ENCODE measurements at places on chromosomes 7 and 10.

DNA sequence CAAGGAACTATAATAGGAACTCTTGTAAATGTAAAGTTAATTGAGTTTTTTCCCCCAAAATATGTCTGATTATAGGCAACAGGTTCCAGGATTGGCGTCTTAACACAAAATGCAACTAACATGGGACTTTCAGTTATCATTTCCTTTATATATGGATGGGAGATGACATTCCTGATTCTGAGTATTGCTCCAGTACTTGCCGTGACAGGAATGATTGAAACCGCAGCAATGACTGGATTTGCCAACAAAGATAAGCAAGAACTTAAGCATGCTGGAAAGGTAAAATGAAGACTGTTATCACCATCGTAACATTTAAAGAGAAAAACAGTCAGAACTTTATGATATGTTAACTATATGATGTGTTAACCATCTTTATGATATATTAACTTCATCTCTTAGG, 63.7 kb downstream of the SP8 start:
- no peak for DNase-seq

DNA sequence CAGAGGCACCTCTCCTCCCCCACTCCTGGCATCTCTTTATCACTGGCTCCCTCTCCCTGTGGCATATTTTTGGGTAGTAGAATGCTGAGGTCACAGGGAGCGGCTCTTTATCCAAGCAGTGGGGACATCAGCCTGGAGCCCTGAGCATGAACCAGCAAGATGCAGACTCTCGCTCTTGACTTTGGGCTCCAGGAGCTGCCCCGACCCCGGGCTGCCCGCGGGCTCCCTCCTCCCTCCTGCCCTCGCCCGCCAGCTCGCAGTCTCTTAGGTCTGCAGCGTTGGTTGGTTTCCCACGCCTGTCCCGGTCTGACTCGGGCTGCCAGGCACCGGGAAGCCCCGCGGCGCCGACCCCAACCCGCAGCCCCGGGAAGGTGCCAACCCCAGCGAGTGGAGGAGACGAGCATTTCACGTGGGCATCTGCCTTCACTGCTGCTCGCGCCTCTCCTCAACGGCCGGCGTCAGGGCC, 1.3 kb downstream of the INSYN2A start:
- no peak for DNase-seq

- DNase-seq: no peak
These were observed 12.6 kb upstream of the CNPY1 start for GRCh38 chr7:155558961-155559360.

GRCh38 chr10:21292763-21293517, 232.5 kb downstream of the SKIDA1 start:
- DNase-seq: peak; percentile 82

DNA sequence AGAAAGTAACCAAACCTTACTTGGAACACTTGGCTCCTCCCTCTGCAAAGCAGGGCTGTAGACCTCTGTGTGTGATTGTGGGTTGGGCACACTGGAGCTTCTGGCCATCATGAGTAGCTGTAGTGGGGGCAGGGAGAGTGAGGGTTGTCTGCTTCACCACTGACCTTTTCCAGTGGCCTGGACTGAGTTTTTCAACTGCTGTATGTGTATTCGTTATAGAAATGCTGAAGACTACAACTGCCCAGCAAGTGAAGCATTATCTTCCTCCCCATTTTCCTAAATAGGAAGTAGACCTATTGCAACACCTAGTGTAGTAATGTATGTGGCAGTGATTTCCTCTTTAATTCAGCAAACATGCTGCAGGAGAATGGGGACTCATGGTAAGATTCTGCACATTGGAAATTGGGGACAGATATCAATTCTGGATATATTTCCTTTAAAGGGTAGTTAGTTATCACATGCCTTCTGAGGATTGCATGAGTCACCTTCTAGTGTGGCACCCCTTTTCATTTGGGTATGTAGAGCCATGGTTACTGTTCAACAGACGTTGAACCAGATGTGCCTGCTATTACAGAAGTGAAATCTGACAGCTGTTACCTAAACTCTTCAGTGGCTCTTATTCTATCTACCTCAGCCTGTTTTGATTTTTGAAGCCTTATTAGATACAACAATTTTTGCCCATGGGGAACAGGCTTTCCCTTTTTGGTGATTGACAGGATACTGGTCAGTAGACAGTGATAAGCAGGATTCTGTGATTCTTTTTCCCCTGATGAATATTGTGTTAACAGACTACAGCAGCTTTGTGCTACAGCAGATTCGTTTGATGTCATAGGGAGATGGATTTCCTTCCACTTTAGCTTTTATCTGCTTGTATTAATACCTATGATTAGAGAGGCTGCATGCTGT, 130.9 kb downstream of the SND1 start:
- DNase-seq: no peak

DNA sequence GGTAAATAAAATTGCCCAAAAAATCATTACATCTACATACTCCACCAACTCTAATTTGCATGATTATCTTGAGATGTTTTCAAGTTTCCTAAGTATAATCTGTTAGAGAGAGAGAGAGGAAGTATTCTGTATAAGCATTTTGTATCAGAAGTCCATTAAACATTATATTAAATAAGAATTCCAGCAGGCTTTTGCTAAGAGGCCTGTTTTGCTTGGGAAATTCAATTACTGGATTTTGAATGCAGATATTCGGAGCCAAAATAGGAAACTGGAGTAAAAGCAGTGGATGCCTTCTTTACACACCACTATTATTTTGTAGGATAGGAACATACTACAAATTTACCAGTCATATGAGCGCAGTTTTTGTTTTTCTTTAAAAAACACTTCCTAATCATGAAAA, 727.8 kb downstream of the CNTNAP2 start:
- DNase-seq: no peak

DNA sequence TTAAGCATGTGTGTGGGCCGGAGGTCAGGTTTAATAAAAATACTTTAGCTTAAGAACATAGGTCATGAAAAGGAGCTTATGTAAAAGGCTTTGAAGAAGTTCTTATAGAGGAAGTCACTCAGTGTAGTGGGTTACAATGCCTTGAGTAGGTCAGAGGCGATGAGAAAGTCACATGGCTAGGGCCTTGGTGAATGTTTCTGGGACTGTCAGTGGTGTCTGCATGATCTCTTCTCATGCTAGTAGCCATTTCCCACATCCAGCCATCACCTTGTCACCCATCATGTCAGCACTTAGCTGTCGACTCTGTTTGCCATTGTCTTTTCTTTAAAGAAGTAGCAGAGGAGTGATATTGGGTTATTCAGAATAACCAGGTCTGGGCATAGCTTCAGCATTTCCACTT, 236.6 kb downstream of the CDK14 start:
- DNase-seq: no peak

DNA sequence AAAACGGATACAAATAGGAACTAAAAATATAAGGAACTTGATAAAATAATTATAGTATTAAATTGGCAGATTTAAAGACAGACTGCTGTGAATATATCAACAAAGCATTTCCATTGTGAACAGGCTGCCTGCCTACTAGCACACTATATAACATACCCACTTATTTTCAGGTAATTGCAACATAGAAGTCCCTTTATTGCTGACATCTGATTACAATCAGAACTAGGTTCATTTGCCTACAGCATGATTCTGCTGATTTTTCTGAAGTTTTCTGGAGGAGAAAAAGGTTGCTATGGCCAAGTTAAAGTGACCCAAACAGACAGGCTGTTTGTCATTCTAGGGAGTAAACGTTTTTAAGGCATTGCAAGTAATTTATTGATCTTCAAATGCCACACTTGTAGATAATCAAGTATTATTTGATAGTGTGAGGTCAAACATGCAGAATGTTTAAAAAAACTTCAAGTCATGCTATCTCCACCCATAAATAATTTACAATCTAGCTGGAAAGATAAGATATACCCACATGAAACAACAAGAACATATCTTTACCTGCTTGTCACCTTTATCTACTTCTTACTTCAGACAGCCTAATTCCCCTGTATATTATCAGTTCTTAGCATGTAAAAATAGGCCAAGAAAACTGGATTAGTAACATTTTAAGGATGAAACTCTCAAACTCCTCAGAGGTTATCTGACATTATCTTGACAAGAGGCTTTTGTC, 40.5 kb downstream of the MTPN start:
- DNase-seq: no peak

DNA sequence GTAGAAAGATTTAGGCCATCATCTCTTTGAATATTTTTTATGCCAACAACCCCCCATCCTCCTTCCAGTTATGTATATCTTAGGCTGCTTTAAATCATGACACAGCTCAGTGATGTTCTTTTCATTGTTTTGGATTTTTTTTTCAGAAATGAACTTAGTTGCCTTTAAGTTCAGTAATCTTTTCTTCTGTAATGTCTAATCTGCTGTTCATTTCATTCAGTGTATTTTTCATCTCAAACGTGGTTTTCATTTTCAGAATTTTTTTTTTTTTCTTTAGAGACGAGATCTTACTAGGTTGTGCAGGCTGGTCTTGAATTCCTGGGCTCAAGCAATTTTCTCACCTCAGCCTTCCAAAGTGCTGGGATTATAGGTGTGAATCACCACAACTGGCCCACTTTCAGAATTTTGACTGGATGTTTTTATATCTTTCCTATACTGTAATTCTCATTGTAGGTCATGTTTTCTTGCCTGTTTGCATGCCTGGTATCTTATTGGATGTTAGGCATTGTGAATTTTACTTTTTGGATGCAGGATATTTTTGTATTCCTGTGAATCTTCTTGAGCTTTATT, 8.1 kb downstream of the ZNF487 start:
- no peak for DNase-seq

DNA sequence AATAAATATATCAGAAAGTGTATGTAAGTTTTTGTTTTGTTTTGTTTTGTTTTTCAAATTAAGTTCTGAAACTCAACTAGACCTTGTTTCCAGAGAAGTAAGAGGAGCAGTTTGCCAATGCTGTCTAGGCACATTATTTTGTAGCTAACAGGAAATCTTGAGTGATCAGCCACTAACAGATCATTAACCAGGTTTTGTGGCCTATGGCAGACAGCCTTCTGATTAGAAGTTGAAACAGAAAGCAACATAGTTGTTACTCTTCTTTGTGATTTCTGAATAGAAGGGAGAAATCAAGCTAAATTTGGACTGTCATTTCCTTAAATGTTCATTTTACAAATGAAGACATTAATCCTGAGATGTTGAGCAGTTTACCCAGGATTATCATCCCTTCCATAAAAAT, 142.6 kb downstream of the PLXDC2 start:
- DNase-seq: no peak

DNA sequence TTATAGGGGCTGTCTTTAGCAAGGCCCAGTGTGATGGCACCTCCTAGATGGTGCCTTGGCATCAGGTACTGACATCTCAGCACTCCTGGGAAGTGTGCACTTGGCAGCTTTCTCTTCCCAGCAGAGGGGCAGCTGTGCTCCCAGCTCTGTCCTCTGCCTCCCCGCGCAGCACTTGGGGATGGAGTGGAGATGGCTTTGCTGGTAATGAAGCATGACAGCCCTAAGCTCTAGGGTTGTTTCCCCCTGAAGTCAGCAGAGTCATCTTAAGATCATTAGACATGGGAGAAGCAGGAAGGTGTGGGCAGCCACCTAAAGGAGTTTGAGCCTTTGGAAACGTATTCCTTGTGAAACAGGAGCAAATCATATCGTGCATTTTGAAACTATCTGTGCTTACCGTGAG, 46.7 kb downstream of the HTRA1 start:
- no peak for DNase-seq

- DNase-seq: no peak
These were observed 31.6 kb upstream of the ZNF746 start for GRCh38 chr7:149529136-149529718.

- no peak for DNase-seq
These were observed 12.6 kb upstream of the WDFY4 start for GRCh38 chr10:48671914-48672595.

GRCh38 chr7:2006231-2006771, 226.4 kb downstream of the MAD1L1 start:
- DNase-seq: no peak

GRCh38 chr7:140261522-140261921, 84.7 kb upstream of the KDM7A start:
- DNase-seq: no peak

DNA sequence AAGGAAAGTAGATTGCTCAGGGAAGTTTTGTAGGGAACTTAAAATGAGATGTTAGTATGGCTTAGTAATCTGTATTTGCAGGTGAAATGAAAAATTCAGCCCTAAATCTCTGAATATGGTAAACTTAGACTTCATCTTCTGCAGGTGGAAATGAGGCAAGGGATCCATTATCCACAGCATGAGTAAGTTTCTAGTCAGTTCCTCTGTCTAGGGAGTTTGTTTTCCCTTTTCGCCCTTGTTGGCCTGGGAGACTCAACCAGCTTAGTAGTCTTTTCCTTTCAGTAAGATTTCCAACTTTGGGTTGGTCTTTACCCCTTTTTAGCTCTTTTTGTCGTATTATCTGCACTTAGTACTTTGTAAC, 65.6 kb downstream of the ZEB1 start:
- no peak for DNase-seq

GRCh38 chr7:151012911-151013347, 11.4 kb downstream of the ATG9B start:
- DNase-seq: peak; percentile 7

DNA sequence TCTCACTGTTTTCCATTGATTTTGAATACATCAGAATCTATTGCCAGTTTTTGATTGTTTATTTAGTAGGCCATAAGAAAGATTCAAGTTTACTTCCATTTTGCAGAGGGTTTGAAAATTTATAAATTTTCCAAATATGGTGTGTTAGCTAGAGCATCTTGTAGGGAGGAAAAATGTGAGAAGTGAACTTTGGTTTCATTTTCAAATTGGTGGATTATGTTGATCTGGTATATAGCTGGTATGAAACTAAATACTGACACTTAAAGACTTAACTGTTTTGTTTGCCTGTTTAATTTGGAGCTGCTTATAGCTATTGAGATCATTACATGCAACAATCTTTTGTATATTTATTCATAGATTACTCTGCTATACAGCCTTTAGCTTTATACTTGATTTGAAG, 108.1 kb downstream of the ADAM22 start:
- DNase-seq: no peak

GRCh38 chr10:87677595-87677994, 17.9 kb downstream of the PAPSS2 start:
- DNase-seq: no peak

DNA sequence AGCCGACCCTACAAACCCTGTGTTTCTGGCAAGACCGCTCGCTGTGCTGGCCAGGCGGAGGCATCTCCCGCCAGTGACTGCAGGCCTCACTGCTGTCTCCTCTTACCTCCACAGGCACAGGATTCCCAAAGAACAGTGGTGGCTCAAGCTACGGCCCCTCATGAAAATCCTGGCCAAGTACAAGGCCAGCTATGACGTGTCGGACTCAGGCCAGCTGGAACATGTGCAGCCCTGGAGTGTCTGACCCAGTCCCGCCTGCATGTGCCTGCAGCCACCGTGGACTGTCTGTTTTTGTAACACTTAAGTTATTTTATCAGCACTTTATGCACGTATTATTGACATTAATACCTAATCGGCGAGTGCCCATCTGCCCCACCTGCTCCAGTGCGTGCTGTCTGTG, 36.2 kb downstream of the PITRM1 start:
- no peak for DNase-seq

All from NCI-H460 (cell line).